NCI-H1436 treated with DMSO at 0.1 percent for 48 hours (cell line): ENCODE measurements at places on chromosomes 1 and 21.

- no peak for DNase-seq
These were observed 74.9 kb downstream of the SYDE2 start for GRCh38 chr1:85125891-85126290.

GRCh38 chr1:117138561-117138960 lies 17.0 kb upstream of the TRIM45 start:
- no peak for DNase-seq

GRCh38 chr1:244422174-244422573 lies 29.5 kb downstream of the ADSS2 start:
- DNase-seq = no peak

DNA sequence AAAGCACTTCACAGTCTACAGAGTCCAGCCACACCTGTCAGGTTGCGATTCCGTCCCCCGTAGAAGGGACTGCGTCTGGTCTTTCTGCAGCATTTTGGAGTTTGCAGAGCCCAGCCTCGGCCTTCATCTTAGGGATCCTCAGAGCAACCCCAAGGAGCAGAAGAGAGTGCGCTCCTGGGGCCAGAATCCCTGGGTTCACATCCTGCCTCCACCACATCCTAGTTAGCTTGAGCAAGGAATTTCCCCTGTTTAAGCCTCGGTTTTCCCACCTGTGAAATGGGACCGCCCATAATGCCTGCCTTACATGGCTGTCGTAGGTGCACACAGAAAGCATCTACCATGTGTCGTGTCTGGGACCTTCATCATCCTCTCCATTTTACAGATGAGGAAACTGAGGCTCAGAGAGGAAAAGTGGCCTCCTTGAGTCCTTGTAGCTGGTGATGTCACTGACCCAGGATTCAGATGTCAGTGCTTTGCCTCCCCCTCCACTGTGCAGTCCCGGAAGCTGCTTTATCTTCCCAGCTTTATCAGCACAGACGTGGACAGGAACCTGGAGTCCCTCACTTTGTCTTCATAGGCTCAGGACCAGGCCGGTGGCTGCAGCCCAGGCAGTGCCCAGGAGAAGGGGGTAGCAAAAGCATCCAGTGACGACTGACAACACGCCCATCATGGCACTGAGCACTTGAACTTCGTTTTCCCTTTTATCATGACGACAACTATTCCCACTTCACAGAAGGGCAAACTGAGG lies 438.5 kb downstream of the MATN1 start:
- no peak for DNase-seq

- DNase-seq = no peak
These were observed at the start of gene KIF17 for GRCh38 chr1:20717452-20718342. Gene KIF17 (minus strand): TSS chr1:20718007. CDS start chr1:20717706, 301 bp downstream.

GRCh38 chr1:67792741-67793458 lies 40.4 kb downstream of the GNG12 start:
- no peak for DNase-seq
